GM13976 (cell line): ENCODE measurements at places on chromosomes 3 and 15.

DNA sequence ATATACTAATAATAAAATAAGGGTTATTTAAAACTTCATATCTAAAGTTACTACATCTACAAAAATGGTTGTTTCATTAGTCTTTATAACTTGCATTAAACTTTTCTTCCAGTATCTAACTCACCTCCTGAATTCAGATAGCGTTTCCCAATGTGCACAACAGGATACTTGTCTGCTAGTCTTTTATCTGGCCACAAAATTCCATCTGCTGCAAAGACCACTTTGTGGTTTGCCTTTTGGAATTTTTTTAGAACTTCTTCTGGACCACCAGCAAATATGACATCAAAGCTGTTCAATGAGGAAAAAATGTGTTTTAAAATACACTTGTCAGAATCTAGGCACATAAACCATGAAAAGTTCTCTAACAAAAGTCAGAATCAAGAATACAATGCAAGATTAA lies 50.8 kb downstream of the PLOD2 start:
- no peak for DNase-seq

DNA sequence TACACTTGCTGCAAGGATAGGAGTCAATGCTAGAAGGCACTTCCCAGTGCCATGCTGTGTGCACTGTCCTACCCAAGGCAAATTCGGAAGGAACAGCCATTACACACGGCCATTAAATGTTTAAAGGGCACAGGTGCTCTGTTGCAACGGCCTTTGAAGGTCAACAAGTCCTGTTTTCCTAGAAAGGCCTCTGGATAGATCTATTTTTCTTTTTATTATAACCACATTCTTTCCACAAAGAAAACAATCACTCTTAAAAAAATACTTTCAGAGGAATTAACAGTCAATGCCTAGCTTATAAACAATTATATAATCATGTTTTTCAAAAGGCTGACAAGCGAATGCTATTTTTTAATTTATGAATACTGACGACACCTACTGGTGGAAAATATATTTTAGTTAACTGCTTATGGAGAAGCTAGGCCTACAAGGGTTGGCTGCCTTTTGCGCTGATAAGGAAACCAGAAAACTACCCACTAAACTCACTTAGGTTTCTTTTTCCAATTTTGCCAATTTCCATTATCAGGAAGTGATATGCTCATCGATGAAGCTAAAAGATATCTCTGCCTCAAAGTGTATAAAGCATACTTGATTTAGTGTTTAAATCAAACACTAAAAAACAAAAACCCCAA lies 2.4 kb downstream of the ARHGEF3 start:
- peak; percentile 48 for DNase-seq

GRCh38 chr15:89187301-89187985 lies 33.9 kb downstream of the RLBP1 start:
- no peak for DNase-seq

GRCh38 chr3:78090382-78090781 lies 1050.5 kb downstream of the ROBO2 start:
- DNase-seq: no peak

DNA sequence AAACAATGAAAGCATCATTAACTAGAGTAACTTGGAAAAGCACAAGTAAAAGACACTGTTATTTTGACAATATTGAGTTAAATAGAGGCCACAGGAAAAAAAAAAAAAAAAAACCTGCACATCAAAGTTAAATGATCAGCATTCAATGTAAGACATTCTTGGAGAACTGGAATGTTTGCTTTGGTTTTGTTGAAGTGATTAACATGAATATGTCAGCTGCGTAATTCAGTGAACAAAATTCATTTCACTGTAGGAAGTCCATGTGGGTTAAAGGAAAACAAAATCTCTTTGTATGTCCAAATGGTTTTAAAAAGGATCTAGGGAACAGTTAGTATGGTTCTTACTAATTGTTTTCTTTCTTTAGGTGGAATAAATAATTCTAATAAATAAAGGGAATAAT lies 252.8 kb upstream of the CNTN6 start:
- DNase-seq: no peak

- no peak for DNase-seq
Measured at GRCh38 chr3:54936561-54936960, 8.7 kb upstream of the LRTM1 start.

DNA sequence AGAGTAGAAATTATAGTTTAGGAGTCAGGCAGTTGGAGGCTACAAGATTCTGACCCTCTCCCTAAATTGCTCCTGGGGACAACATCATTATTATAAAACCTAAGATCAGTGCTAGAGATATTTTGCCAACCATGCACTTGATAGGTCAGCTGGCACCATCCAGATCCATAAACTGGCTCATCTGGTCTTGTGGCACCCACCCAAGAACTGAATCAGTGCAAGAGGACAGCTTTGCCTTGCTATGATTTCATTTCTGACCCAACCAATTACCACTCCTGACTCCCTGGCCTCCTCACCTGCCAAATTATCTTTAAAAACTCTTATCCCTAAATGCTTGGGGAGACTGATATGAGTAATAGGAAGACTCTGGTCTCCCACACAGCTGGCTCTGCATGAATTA lies 461.1 kb upstream of the TGFBR2 start:
- no peak for DNase-seq

- no peak for DNase-seq
Measured at GRCh38 chr15:64343222-64343621, 12.8 kb downstream of the CSNK1G1 start.

- DNase-seq: no peak
Measured at GRCh38 chr3:15256861-15257341, 50.9 kb downstream of the CAPN7 start.

- peak; percentile 70 for DNase-seq
Measured at GRCh38 chr3:181711325-181712135, at the start of gene SOX2. Gene SOX2 (plus strand): TSS chr3:181711925. CDS start chr3:181712361, 436 bp downstream.

DNA sequence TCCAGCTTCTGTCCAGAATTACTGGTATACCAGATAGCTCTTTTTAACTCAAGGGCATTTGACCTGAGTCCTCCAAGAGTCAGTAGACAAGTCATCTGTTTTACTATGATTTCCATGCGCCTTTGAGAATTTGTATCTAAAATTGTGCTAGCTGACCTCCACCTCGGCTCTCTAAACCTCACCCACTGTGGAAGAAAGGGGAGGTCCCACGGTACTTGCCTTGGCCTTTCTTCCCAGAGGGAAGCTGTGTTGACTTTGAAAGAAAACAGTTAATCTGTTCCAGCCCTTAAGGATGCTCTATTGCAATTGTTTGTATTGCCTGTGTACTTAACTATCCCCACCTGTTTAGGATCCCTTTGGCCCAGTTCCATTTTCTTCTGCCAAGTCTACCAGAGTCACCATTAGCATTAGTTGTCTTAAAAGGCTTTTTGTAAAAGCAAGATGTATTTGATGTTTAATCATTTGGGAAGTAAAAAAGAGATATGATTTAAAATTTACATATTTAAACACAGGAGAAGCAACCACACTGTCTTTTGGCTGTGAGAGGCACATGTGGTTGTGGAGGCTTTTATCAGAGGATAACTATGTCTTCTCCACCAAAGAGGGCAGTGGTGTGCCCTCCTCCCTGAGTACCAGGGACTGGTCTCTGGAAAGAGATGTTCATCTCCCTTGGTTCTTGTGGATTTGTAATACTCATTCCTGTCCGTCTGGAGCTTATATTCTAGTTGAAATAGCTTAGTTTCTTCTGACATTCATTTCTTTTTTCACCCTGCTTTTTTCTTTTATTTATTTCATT lies 88.8 kb downstream of the CRTC3 start:
- DNase-seq: no peak

DNA sequence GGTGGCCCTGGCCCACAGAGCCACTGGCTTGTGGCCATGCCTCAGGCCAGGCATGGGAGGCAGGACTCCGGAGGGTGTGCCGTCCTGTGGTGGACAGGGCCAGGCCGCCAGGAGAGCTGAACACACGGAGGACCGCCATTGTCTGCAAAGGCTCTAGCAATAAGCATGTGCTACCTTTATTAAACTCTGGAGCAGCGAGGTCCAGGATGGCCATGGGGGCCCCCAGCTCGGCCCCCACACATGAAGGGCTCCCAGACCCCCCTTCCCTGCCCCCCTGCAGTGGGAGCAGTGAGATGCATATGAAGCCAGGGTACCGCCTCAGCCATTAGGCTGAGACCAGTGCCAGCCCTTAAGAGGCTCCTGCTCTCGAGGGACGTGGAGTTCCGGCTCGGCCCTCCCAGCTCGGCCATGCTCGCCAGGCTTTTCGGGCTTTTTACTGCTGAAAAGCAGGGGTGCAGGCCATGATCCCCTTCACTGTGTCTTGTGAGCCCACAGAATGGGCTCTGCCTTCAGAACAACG lies 2.7 kb downstream of the AMIGO3 start:
- DNase-seq: no peak

GRCh38 chr3:172987273-172987672 lies 153.8 kb downstream of the SPATA16 start:
- DNase-seq: no peak

GRCh38 chr15:68642491-68642845 lies 63.7 kb downstream of the CORO2B start:
- no peak for DNase-seq

DNA sequence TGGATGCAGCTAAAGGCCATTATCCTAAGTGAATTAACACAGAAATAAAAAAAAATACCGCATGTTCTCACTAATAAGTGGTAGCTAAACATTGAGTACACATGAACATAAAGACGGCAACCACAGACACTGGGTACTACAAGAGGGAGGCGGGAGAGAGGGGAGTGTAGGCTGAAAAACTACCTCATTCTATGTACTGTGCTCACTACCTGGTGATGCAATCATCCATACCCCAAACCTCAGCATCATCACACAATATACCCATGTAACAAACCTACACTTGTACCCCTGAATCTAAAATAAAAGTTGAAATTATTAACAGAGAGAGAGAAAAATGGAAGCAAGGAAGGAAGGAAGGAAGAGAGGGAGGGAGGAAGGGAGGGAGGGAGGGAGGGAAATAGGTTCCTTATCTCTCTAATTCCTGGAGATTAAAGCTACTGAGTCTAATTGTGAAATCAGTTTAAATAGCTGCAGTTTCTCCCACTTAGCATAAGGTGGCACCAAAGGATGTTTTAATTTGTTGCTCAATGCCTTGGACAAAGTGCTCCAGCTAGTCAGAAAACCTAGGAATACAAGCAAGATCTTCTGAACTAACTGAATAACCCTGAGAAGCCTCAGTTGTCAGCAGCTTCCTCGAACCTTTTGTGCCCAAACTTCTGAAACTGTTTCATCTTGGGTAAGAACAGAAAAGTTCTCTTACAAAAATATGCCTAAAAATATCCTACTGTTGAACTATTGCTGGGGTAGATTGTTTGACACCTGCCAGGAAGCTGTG lies 79.4 kb upstream of the ATP11B start:
- DNase-seq: peak; percentile 58

DNA sequence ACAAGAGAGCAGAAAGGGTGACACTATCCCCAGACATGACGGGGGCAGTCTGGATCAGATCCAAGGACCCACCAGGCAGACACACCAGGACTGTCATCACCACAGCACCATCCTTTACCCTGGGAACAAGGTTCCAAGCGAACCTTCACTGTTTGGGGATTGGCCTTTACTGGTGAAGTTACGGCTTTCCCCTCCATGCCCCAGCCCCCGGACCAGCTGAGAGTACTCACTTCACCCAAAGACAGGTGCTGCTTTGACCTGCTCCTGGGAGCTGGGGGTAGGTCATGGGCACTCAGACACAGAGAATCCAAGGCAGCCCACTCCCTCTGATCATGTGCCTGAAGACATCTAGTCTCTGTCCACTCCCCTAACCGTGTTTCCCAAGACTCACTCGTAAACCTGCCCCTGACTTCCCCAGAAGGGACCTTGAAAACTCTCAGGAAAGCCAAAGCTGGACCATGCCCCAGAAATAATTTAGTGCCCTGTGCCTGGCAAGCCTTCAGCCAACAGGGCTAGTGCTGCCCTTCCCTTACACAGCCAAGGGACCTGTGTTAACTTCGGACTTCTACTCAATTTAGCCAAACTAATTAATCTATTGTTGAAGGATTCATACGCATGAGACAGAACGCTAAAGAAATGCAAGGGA lies 2.8 kb downstream of the RRP9 start:
- no peak for DNase-seq

GRCh38 chr3:102068327-102068726 lies 219.0 kb downstream of the NFKBIZ start:
- no peak for DNase-seq

DNA sequence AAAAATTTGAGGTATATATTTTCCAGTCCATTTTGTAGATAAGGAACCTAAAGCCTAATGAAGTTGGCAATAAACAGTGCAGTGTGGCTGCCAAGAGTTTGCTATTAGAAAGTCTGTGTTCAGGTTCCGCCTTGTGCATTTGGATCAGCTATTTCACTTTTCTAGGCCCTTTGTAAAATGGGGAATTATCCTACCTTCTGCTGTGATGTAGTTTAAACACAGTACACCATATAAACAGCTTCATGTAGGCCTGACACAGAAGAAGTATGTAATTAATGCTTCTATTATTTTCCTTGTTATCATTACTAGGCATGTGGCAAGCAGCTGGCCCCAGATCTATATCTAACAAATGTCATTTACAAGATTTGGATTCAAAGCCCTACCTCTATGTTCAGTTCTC lies 456.3 kb downstream of the GABRG3 start:
- DNase-seq: no peak

DNA sequence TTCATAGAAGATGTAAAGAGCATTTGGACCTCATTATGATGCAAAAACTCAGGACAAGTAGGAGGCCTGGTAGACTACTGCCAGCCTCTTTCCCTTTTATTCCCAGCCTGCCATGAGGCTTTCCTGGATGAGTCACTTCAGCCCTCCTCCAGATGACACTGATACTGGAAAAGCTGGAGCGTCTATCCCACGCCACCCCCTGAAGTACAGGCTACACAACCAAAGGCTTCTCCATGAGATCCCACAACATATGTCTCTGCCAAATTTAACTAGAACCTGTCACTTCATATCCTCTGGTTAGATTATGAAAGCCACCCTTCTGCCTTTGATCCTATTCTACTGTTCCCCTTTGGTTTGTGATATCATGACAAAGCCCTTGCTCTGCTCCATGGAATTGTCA lies 56.1 kb upstream of the CPNE4 start:
- DNase-seq: no peak

DNA sequence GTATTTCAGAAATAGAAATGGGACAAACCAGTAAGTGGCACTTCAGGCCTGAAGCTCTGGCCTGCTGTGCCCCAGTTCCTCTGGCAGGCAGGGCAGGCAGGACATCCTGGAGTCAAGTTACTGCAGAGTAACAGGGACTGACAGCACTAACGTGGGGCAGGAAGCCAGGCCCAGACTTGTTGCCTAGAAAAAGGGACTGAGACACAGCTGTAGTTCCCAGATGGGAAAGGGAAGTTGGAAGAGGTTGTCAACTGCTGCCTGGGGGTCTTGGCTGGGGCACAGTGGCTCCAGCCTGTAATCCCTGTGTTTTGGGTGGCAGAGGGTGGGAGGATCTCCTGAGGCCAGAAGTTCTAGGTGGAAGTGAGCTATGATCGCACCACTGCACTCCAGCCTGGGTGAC lies 171.9 kb downstream of the FMN1 start:
- no peak for DNase-seq

GRCh38 chr3:78287085-78287484 lies 1247.2 kb downstream of the ROBO2 start:
- no peak for DNase-seq
